ENCODE measurements at places on chromosomes 3 and 15.

- no peak for DNase-seq
Measured at GRCh38 chr3:23932571-23932970, 12.5 kb upstream of the NR1D2 start.

DNA sequence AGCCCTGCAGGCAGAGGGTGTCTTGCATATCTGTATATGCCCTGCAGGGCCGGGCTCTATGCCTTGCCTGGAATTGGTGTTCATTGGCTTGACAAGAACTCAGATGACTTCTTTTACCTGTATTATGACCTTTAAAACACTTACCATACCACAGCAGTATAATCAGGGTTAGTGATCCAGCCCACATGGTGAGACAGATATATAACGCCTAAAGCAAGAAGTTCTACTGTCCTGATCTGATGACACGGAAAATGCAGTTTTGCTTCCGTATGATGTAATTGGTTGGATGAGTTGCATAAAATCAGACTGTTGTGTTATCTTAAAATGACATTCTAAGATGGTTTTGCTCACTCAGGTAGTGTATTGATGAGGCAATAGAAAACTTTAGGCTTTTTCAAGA, 9.4 kb downstream of the CCDC174 start:
- no peak for DNase-seq

GRCh38 chr3:127823426-127823857, 1.1 kb upstream of the MGLL start:
- DNase-seq = no peak

GRCh38 chr3:65901226-65901625, 137.5 kb downstream of the MAGI1 start:
- DNase-seq = no peak

DNA sequence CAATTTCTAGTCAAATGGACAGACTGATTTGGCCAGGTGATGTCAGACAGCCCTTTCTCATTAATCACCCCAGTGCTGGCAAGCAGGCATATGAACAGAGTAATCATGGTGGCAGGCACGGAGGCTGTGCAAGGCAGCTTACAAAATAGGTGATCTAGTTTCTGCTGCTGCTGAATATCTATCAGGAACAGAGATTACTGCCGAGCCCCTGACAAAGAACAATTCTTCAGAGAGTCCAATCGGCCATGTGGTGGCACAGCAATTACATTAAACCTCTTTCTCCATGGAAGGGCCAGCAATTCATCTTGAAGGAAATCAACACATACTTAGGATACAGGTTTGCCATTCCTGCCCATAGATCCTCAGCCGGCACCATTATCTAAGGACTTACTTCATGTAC, 32.3 kb upstream of the THBS1 start:
- DNase-seq = no peak

GRCh38 chr3:179715582-179715981, 62.7 kb downstream of the USP13 start:
- DNase-seq = no peak

- DNase-seq = no peak
Measured at GRCh38 chr15:42285034-42285433, 11.8 kb upstream of the TMEM87A start.

DNA sequence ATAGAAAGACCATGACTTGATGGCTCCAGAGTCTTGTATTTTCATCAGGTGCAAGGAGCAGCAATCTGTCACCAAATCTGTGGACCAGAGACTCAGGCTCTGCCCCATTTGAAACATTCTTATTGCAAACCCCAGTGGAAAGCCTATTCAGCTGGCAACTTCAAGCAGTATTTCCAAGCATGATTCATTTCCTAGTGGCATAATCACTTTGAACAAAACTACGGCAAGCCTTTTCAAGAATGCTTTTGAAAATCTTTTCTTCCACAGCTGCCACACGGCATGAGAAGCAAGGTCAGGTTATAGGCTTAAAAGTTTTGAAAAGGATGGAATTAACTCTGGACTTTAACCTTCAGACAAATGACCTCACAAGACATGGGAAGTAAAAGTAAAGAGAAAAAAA, 122.0 kb upstream of the BFSP2 start:
- DNase-seq = no peak

GRCh38 chr15:41377978-41378377, 24.3 kb downstream of the NDUFAF1 start:
- DNase-seq = no peak

DNA sequence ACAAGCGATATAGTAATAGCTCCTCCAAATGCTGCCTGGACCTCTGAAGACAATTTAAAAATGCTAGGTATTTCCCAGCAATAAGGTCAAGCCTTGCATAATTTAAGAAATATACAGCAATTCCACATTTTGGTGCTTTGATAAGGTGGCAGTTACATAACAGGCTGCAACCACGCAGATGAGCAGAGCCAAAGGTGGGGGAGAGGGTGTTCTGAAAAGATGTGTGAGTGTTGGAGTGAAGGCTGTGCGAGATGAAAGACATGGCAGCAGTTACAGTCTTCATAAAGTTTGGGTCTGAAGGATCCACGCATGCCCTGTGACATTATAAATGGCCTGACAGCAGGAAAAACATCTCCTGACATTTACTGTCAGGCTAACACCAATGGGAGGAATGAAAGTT, 26.1 kb downstream of the CTDSPL start:
- DNase-seq = no peak

DNA sequence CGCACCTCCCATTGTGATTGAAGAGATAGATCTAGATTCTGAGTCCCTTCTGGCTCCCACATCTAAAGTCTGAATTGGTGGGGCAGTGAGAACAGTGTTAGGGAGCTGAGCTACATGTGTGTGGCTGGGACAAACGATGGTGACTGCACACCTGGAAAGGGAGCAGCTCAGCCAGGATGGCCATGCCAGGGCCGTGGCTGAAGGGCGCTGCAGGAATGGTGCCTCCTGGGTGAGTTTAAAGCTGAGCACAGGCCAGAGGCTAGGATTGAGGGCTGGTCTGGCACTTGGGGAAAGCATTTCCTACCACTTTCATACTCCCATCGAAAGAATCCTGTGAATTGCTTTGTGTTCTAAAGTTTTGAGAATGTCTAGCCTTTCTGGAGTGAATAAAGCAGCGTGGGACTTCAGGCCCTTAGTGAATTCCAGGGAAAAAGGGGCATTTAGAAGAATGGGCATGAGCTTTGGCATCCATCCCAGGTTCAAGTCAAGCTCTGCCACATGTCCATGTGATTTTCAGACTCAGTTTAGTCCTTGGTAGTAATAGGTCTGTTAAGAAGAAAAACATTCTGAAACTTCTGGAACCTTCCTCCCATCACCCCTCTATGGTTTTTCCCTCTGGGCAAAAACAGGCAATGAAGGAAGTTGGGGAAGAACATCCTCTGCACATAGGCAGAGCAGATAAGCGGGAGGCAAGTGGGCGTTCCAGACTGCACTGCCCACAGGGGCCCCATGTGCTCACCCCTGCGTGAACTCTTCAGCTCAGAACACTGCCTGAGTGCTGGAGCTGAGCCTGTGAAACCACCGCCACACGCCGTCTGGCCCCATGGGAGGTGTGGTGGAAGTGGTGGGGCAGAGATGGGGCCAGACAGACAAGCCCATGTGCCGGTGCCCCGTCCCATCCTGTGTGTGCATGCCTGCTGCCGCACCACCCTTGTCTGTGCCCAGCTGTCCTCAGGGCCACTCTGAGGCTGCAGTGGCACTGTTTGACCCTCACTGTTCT, 12.9 kb upstream of the CPNE9 start:
- no peak for DNase-seq

GRCh38 chr3:11060500-11061251, 68.1 kb downstream of the SLC6A1 start:
- no peak for DNase-seq

- DNase-seq = no peak
Measured at GRCh38 chr3:128427872-128428822, 38.5 kb downstream of the DNAJB8 start.

- DNase-seq = no peak
Measured at GRCh38 chr3:32353351-32353750, 38.3 kb upstream of the CMTM7 start.

- DNase-seq = no peak
Measured at GRCh38 chr3:88058306-88058580, 562 bp downstream of the CGGBP1 start.

- no peak for DNase-seq
Measured at GRCh38 chr3:32305361-32305876, 66.9 kb downstream of the CMTM8 start.

- DNase-seq = no peak
Measured at GRCh38 chr15:65885668-65886218, 16.5 kb downstream of the RAB11A start.

GRCh38 chr15:36766449-36766848, 187.0 kb downstream of the CDIN1 start:
- no peak for DNase-seq

DNA sequence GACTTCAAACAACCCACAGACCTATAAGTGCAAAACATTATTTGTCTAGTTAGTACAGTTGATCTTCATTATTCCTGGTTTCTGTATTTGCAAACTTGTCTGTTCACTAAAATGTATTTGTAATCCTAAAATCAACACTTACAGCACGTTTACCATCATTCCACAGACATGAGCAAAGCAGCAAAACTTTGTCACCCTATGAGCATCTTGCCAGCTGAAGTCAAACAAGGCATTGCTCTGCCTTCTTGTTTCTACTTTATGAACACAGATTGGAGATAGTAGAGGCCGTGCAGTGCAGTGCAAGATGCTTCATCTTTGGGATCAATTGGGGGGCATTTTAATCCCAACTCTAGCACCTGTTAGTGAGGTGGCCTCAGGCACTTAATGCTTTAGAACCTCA, 202.1 kb downstream of the NLGN1 start:
- DNase-seq = no peak

- DNase-seq = no peak
Measured at GRCh38 chr3:18648868-18649462, 223.8 kb upstream of the SATB1 start.

- DNase-seq = no peak
Measured at GRCh38 chr15:71811036-71811736, 832 bp downstream of the NR2E3 start.

DNA sequence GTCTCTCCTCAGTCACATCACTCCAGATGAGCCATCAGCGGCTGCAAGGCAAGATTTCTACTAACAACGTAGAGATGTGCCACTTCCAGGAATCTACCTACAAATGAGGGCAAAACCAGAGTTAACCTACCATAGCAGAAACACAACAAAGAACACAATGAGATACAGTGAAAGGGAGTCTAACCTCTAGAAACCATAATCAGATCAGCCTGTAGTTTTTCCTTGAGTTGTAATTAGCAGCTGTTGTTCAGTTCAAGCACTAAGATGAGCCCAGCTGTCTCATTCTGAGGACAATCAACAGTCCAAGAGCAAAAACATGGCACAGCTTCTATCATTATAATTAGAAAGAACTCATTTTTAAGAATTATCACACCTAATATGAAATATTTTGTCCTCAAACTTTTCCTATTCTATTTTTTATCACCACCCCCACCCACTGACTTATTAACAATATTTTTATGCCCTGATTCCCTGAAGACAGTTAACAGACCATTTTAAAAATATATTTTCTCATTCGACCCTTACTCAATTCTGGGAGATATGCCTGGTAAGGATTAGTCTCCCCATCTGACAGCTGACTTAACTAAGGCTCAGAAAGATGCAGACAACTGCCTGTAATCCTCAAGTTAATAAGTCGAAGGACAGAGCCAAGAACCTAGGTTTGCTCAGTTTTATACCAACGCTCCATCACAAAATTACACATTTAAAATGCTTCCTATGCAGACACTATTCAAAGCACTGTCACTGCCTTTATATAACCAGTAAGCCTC, 50.1 kb downstream of the MAGI1 start:
- no peak for DNase-seq

- no peak for DNase-seq
Measured at GRCh38 chr15:38818157-38818790, 253.7 kb upstream of the RASGRP1 start.

DNA sequence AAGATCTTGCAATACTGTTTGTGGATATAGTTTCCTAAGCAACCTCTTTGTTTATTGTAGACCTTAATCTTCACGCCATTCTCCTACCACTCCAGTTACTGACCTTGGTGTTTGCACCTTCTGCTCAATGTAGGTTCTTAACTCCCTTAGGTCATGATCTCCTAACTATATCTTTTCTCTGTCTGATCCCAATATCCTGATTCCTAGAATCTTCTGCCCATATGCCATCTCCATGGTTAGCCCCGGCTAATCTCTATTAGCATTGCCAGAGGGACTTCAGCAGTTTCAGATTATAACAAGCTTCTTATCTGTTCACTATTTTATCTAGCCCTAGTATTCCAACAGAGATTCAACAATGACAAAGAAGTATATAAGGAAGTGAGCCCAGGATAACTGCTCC, 64.9 kb downstream of the IMPG2 start:
- DNase-seq = no peak

GRCh38 chr3:65831733-65832425, 206.8 kb downstream of the MAGI1 start:
- no peak for DNase-seq

DNA sequence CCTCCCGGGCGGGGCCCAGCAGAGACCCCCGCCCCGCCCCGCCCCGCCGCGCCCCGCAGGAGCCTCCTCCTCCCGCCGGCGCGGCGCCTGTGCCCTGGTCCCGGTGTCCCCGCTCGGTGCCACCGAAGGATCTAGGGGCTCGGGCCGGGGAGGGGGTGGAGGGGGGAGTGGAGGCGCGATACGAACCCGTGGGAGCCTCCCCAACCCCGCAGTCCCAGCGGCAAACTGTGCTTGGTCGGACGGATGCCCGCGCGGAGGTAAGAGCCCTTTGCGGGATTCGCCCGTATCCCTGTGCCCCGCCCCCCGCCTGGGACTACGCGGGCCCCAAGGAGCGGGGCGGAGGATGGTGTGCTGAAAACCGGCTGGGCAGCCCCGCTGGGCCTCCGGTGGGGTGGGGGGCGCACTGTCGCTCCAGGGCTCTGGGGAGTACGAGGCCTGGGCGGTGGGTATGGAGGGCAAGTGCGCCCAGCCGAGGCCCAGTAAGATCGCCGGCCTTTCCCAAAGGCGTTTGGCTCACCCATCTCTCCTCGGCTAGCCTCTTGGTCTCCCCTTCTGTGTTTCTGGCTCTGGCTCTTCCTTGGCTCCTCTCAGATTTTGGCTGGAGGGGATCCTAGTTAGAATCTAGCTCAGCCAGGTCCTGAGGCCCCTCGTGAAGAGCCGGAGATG, 65.6 kb upstream of the POLG start:
- DNase-seq = no peak

- no peak for DNase-seq
Measured at GRCh38 chr15:41304149-41304770, 28.1 kb downstream of the OIP5 start.

- no peak for DNase-seq
Measured at GRCh38 chr3:25009665-25010064, 418.4 kb upstream of the RARB start.

GRCh38 chr15:96354731-96355567, 24.4 kb downstream of the NR2F2 start:
- no peak for DNase-seq

- DNase-seq = no peak
Measured at GRCh38 chr3:39104961-39105686, 2.3 kb downstream of the GORASP1 start.

GRCh38 chr3:186457236-186457635, 86.9 kb downstream of the CRYGS start:
- DNase-seq = no peak

GRCh38 chr3:62679988-62680387, 195.2 kb downstream of the CADPS start:
- no peak for DNase-seq

- no peak for DNase-seq
Measured at GRCh38 chr3:111709645-111710044, 114.5 kb upstream of the ZBED2 start.
